Brain microvascular endothelial cell (primary cell): ENCODE measurements at places on chromosomes 11 and 22.

DNA sequence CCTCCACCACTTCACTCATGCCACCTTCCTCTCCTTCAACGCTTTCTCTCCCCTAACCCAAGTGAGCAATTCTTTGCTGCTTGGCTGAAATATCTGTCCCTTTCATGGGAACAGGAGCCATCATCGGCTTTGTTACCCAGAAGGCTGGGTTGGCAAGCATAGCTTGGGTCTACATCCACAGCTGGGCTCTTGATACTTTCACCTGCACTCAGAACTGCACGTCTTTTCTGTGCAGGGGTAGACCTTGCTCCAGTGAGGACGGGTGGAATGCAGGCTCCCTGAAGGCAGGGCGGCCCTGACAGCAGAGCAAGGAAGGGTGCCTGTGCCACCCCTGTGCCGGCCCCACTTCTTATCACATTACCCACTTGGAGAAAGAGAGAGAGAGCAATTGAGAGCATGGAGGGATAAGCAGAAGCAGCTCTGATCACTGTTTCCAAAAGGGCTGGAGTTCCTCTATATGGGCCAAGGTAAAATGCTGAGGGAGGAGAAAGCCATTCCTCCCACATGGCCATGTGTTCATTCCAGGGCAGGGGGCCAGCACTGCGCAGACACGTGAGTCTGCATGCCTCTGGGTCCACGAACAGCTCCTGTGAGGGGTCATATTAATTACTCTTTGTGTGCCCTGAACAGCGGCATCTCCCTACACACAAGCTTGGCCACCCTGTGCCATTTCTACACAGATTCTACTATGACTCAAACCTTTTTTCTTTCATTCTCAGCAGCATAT, 181.8 kb downstream of the BUD13 start:
- DNase-seq, result no peak

DNA sequence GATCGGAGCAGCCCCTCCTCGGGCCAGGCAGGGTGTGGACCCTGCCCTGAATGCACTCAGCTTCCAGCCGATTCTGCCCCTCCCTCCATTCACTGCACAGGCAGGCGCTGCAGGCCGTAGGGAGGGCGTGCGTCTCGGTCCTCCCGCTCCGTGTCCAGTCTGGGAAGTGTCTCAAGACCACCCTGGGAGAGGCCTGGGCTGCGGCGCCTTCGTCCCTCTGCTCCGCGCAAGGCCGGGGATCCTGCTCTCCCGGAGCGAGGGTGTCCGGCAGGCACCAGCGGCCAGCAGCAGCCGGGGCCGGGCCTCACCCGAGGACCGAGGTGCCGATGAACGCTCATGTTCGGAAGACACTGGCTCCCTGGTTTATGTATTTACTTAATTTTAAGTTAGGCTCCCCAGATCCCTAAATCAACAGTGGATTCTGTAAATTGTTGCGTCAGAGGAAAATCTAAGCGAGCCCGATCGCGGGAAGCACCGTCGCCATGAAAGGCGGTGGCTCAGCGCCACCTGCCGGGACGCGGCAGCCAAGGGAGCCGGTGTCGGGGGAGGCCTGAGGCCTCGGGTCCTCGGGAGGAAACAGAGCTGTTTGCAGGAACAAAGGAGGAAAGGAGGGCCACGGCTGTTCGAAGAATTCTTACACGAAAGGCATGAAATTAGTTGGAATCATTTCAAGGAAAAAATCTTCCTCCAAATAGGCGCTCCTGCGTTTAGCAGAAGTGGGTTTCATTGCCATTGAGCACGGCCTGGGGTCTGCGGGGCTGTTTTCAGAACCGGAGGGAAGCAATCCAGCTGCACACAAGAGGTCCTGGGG, 195.3 kb downstream of the BRD1 start:
- DNase-seq, result peak; percentile 33

GRCh38 chr11:121070951-121071845, 29.8 kb upstream of the TECTA start:
- DNase-seq, result no peak

GRCh38 chr22:17536269-17536668, 27.0 kb upstream of the SLC25A18 start:
- no peak for DNase-seq

- peak; percentile 41 for DNase-seq
Measured at GRCh38 chr11:61961570-61962212, 5.7 kb downstream of the FTH1 start.

- DNase-seq, result no peak
Measured at GRCh38 chr11:95293116-95293515, 62.1 kb upstream of the SESN3 start.

GRCh38 chr11:64229744-64230170, 591 bp upstream of the DNAJC4 start:
- no peak for DNase-seq
